ENCODE measurements at places on chromosomes 1 and 21.

- no peak for DNase-seq
These were observed 16.7 kb downstream of the CHD5 start for GRCh38 chr1:6163191-6163972.

DNA sequence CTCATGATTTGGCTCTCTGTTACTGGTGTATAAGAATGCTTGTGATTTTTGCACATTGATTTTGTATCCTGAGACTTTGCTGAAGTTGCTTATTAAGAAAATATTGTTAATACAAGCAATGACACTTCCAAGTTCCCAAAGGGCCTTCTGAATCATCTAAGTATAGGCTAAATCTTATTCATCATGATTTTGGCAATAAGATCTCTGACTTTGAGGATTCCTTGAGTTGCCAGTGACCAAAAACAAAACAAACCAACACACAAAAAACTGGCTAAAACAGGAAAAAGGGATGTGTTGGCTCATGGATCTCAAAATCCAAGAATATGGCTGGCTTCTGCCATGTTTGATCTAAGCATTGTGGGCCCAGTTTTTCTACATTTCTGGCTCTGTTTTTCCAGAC, 163.4 kb downstream of the HHIPL2 start:
- no peak for DNase-seq

DNA sequence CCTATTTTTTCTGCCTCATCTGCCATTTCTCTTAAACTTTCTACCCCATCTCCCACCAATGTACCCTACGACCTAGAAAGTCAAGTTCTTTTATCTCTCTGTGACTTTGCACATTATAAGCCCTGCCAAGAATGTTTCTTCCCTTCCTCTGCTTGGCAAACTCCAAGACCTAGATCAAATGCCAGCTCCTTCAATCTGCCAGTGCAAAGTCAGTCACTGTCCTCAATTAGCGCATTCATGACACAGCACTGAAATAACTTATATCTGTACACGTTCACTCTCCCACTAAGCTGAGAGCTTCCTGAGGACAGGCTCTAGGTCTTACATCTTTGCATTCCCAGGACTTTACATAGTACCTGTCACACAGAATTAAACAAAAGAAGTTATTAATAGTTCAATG, 21.4 kb upstream of the LSM10 start:
- DNase-seq = no peak

GRCh38 chr1:44361478-44361877, 6.4 kb upstream of the ERI3 start:
- no peak for DNase-seq

- no peak for DNase-seq
These were observed 708 bp downstream of the CHRNB2 start for GRCh38 chr1:154568157-154568815.

GRCh38 chr1:115158181-115158580, 68.9 kb upstream of the TSPAN2 start:
- DNase-seq = no peak

DNA sequence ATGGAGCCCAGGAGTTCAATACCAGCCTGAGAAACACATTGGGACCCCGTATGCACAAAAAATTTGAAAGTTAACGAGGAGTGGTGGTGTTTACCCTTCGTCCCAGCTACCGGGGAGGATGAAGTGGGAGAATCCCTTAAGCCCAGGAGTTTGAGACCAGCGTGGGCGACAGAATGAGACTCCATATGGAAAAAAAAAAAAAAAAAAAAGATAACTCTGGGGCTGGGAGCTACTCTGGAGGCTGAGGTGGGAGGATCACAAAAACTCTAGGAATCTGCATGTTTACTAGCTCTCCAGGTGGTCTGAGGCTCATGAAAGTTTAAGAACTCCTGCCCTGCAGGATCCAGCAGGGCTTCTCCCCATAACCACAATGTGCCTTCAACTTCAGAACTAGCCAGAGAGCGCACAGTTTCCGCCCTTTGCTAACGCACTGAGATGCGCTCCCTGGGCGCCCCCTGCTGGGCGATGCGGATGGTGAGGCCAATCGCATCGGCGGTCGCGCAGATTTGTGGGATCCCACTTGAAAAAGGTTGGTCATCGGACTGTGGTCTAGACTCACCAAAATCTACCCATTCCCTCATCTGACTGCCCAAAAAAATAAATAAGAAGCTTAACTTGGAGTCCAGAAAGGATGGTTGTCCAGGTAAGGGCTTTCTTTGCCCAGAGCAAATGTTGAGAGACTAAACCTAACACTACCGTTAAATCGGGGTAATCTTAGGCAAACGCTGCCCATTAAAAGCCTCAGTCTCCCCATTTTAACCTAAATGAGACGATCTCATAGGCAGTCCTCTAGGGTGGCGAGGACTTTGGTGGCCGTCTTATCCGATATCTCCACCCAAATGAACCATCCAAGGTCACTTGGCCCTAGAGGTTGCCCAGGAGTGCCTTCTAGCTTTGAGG, 8.8 kb downstream of the ZNF683 start:
- peak; percentile 72 for DNase-seq

DNA sequence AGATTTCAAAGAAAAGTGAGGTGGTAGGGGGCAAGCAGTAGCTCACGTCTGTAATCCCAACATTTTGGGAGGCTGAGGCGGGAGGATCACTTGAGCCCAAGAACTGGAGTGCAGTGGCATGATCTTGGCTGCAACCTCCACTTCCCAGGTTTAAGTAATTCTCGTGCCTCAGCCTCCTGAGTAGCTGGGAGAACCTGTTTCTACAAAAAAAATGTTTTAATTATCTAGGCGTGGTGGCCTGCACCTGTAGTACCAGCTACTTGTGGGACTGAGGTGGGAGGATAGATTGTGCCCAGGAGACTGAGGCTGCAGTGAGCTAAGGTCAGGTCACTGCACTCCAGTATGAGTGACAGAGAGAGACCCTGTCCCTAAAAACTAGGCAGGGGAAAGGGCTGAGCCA, 2.6 kb upstream of the TSPAN1 start:
- no peak for DNase-seq

DNA sequence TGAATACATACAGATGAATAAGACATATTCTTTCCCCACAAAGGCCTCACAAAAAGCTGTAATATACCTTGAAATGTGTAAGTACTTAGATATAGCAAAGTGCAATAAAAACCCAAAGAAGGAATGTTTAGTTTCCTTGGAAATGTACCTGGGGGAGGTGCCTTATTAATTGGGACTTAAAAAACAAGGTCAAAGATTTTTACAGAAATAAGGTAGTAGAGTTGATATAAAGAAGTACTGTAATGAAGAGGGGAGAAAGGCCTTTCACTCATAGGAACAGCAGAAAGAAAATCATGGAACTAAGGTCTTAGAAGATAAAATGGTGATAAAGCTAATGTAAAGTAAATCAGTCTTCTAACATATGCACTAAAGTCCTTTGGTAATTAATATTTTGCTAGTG, 153.9 kb upstream of the B3GALT2 start:
- DNase-seq = no peak

DNA sequence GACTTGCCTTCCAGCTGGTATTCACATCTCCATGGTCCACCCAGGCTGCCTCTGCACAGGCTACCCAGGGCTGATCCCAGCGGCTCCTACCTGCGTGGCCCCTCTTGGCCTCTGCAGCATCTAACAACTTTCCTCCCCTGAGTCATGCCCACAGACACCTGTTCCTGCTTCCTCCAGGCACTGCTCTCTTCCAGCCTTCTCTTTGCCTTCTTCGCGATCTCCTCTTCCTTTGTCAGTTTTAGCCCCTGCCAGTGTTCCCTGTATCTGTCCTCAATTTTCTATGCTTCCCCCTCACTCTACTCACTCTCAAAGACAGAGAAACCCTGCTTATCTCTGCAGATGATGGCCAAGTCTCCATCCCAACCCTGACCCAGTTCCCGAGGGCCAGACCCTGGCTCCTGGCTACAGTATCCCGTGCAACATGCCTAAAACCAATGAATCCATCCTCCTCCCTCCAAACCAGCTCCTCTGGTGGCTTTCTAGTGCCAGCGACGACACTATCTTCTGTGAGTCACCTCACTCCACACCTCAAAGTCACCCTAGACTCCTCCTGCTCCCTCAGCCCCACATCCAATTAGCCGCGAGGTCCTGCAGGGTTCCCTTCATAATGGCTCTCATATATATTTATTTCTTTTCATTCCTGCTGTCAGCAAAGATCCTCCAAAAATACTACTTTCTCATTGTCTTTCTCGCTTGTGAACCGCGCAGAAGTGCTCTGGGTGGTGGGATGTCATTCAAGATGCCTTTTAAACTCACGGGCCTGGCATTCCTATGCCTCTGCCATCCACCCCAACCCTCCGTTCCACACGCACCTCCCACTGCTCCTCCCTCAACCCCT, 259.2 kb downstream of the TOMM20 start:
- no peak for DNase-seq

DNA sequence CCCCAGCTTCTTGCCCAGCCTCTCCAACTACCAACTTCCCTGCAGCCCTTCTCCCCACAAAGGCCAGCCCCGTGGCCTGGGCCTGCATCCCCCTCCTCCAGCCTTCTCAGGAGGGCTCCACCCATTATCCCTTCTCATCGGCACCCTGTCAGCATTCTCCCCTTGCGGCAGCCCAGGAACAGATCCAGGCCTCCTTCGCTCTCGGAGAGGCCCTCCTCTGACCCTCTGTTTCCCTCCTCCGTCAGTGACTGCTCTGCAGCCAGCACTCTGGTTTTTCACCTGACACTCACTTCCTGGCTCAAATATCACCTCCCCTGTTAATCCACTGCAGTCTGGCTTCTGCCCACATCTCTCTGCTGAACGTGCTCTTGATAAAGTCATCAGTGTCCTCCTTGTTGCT, 17.5 kb downstream of the ADGRB2 start:
- DNase-seq = no peak

DNA sequence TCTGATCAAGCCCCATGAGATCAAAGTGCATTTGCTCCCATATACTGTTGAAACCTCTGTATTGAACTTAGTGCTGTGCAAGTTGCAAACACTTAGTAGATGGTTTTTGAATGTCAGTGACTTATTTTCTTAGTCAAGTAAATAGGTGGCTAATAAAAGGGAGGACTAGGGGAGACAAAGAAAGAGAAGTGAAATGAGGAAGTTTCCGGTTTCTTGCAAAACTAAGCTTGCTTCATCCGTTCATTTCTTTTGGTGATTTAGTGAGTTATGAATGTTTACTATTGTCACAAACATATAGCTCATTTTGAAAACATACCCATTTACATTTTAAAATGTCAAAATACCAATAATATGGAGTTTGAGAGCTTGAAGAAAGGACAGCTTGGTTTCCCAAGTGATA, 23.0 kb downstream of the ADAMTS5 start:
- DNase-seq = no peak

DNA sequence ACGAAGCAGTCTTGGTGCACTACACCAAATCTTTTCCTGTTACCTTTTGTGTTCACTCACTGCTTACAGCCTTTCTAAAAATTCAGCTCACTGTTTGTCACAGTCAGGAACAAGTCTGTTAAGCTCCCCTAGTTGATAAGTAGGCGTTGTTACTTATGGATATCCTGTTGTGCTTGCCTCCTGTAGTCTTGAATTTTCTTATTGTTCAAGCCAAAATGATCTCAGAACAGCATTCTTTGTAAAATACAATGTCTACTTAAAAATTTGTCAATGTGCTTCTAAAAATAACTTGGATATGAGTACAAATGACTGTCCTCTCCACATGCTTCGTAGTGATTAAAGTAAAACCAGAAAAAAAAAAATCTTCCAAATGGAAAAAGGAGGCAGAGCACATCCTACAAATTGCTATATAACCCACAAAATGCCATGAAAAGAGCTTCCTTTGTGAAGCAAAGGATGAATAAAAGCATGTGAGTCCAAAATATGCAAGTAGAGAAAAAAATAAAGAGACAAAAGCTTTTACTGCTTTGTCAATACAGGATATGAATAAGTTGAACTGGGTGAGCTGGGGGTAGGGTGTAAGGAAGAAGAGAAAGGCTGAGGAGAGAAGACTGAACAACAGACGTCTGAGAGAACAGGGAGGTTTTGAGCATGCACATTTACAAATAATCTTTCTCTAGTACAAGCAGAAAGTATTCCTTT, 228.9 kb upstream of the ADGRL4 start:
- DNase-seq = no peak

GRCh38 chr1:13751458-13751871, 51.5 kb downstream of the PRDM2 start:
- DNase-seq = no peak

DNA sequence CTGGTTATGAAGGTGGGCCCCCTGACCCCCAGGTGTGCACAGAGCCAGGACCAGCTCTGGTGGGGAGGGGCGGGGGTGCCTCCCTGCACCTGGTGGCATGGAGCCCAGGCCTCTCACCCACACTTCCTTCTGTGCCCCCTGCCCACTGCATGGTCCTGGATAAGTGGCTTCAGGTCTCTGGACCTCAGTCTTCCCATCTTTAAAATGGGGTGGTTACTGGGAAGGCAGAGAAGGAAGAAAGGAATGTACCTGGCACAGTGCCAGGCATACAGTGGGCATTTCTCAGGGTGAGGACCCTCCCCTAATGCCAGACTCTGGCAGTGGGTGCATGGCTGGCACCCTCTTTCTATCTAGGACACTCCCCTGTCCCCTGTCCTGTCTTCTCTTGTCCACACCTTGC, 7.5 kb downstream of the CLCNKA start:
- no peak for DNase-seq

DNA sequence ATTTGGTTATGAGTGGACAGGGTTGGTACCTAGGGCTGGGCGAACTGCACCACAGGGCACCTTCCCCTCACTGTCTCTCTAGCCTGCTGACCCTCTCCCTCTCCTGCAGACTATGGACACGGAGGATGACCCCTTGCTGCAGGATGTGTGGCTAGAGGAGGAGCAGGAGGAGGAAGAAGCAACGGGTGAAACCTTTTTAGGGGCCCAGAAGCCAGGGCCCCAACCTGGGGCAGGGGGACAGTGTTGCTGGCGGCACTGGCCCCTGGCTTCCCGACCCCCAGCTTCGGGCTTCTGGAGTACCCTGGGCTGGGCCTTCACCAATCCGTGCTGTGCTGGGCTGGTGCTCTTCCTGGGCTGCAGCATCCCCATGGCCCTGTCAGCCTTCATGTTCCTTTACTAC, 21.9 kb downstream of the DISP3 start:
- no peak for DNase-seq

GRCh38 chr1:209805875-209806760, at the start of gene IRF6:
IRF6 (minus strand) TSS chr1:209806142; CDS start chr1:209801413, 4,729 bp downstream.
- DNase-seq = peak; percentile 43

DNA sequence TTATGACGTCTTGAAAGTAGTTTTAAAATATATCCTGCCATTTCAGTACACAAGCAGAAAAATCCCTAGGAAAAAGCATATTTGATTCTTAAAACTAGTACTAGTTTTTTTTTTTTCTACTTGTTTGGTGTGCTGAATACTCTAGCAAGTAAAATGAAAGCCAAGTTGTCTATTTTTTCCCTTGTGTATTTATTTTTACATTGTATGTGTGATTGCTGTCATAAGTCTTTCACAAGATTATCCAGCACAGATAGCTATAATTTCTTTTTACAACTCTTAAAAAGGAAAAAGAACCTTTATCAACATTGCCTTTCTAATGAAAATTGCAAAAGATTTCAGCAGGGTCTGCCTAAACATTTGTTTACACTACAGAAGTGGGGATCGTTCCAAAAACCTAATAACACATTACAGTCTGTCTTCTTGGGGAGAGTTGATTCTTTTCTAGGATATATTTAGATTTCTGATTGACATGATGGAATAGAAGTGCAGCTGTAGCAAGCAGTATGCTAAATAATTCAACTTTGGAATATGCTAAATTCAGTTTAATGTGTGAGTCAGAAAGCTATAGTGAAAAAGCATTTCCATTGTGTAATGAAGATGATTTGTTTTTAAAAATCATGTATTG, 2.5 kb downstream of the DR1 start:
- DNase-seq = no peak

Measured in stimulated activated CD8-positive, alpha-beta memory T cell treated with anti-CD3 and anti-CD28 coated beads, Interleukin-4, amount 100 ng/mL, for 1 hour (primary cell).